ENCODE measurements at places on chromosomes 2 and 18.

- no peak for DNase-seq
Measured at GRCh38 chr2:31434911-31435310, 20.4 kb upstream of the XDH start.

- no peak for DNase-seq
Measured at GRCh38 chr2:138928374-138929021, 148.3 kb upstream of the NXPH2 start.

- DNase-seq, result no peak
Measured at GRCh38 chr18:11999429-11999828, 18.1 kb downstream of the IMPA2 start.

GRCh38 chr2:117949806-117950205 lies 64.1 kb downstream of the CCDC93 start:
- no peak for DNase-seq

GRCh38 chr2:105836840-105837692 lies 92.4 kb downstream of the NCK2 start:
- no peak for DNase-seq

DNA sequence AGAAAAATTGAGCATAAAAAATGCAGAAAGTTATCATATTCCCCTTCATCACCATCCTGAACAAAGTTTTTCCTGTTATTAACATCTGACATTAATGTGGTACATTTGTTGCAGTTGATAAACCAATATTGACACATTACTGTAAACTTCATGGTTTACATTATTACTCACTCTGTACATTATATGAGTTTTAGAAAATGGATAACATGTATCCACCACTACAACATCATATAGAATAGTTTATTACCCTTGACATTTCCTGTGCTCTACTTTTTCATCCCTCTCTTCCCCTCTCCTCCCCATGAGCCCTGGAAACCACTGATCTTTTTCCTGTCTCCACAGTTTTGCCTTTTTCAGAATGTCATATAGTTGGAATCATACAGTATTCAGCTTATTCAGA lies 618.6 kb upstream of the TMEFF2 start:
- no peak for DNase-seq

DNA sequence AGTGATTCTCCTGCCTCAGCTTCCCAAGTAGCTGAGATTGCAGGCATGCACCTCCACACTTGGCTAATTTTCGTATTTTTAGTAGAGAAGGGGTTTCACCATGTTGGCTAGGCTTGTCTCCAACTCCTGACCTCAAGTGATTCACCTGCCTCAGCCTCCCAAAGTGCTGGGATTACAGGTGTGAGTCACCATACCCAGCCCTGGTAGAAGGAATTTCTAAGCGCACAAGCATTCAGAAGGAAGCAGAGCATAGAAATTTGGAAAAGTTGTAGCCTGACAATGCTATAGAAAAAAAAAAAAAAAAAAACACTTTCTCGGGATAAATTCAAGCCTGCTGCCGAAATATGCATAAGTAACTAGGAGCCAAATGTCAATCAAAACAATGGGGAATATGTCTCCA lies 249.4 kb downstream of the GRB14 start:
- no peak for DNase-seq

GRCh38 chr2:71067567-71068217 lies 756 bp upstream of the NAGK start:
- no peak for DNase-seq

GRCh38 chr2:240405133-240405532 lies 30.3 kb upstream of the GPC1 start:
- DNase-seq, result no peak

- DNase-seq, result no peak
Measured at GRCh38 chr2:26685341-26685740, 7.2 kb upstream of the KCNK3 start.

- no peak for DNase-seq
Measured at GRCh38 chr2:205387350-205388055, 294.8 kb upstream of the NRP2 start.

DNA sequence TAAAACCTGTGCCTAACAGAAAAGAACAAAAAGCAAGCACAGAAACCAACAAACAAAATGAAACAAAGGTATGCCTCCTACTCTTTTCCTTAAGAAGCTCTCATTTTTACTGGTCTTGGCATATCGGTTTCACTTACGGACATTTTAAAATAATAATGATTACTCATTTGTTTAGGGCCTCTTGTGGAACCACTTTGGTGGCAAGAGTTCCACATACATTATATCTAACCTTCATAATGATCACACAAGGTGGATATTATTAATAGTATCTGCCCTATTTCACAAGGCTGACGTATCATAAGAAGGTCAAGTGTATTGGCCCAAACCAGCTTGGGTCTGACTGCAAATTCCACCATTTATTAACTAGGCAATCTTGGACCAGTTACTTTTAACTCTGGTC lies 304.7 kb downstream of the TCF4 start:
- DNase-seq, result no peak

GRCh38 chr2:232871835-232872736 lies 2.0 kb downstream of the SNORC start:
- DNase-seq, result peak; percentile 96

DNA sequence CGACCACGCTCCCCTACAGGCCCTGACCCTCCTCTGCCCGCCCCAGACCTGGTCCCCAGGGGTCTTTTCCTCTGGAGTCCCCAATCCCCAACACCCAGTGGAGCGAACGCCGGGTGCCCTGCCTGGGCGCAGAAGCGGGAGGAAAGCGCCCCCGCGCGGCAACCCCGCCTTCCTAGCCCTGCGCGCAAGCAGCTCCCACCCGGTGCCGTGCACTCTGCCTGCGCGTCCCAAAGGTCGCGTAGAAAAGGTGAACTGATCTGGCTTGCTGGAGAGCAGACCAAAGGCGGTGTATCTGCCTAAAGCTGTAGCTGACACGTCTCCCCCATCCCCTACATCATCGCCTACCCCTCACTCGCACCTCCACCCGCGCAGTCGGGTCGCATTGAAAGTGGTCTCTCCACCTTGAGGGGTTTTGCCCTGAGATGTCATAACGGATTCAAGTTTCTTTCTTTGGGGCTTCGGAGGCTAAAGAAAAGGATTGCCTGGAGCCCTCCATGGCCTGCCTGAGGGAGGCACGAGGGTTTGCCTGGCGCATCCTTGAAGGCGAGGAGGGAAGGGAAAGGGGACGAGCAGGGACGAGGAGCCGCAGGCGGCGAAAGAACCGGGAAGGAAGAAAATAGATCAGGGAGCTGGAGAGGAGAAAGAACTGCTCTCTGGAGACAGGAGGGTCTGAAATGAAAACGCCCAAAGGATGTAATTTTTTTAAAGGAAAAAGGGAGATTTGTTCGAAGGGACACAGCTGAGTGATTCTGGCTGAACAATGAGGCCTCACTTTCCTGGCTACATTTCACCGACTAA lies 5.8 kb downstream of the GAD1 start:
- DNase-seq, result no peak

- DNase-seq, result no peak
Measured at GRCh38 chr2:25885933-25886332, 7.6 kb upstream of the ASXL2 start.

DNA sequence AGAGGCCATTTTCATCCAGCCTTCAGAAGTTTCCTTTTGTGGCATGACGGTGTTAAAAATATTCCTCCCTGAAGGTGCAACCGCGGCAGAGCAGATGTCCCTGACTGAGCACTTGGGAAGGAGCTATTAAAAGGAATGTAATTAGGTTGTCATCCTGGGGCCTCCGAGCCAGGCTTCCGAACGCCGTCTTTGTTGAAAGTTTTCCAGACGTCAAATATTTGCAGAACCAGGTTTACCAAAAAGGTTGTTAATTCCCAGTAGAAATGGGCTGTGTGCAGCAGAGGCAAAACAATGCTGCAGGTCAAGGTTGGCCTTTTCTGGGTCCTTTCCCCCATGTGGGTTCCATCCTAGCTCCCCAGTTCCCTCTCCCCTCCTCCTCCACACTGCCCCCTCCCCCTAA lies 110.0 kb upstream of the STPG4 start:
- DNase-seq, result no peak

DNA sequence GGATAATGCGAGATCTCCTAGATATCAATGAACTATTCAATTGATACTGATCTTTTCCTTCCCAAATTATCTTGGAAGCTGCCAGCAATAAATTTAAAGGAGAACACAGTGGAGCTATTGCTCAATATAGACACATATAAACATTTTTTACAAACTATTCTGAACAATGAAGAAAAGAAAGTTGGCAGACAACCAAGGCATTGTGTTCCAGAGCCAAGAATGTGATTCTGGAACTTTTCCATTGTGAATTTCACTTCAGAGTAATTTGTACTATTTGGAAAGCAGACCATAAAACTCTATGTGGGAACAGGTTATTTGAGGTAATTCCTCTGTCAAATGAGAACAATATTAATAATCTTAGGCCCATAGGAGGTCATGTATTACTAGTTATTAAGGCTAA lies 588.2 kb downstream of the IRS1 start:
- DNase-seq, result no peak

GRCh38 chr18:51912381-51912780 lies 427.6 kb upstream of the DCC start:
- DNase-seq, result no peak

DNA sequence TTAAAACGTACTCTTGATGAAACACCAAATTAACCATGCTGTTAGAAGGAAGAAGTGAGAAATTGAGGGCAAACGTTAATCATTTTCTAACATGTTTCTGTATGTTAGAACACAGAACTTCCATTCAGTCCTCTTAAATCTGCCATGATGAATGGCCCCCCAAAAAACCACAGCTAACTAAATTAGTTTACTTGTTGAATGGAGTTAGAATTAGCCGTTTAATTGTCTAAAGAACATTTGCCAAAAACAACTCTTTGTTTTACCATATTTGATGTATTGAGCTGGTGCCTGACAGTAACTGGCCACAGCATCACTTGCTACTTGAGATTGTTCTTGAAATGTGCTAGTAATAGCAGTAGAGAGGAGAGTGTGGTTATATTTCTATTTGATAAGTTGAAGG lies 12.7 kb downstream of the CCNYL1 start:
- DNase-seq, result no peak

GRCh38 chr2:2870106-2870505 lies 507.5 kb downstream of the EIPR1 start:
- DNase-seq, result no peak
